Suprapubic skin (tissue), 4 donors: ENCODE measurements at places on chromosomes 2 and 18. TPM values are rescaled to one million over a fixed set of nuclear protein-coding genes. Genes with fewer than 3 reads are reported as not detected.

DNA sequence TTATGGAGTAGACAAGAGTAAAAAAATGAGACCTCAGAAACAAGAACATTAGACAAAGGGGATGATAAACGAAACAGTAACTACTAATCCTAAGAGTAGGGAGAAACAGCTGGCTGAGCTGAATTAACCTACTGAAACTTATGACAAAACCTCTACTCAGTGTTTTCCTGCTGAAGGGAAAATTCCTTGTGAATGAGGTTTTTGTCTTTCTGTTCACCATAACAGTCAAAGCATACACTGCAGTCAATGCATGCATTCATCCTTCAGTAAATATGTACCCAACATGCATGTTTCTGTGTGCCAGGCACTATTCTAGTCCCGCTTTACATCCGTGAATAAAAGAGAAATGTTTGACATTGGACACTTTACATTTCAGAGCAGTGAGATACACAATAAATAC is 805.6 kb upstream of the KLHL29 start:
- no peaks in the 10 kb centered on the region for H3K4me1 ChIP-seq
- H3K36me3 ChIP-seq = no peaks in the 10 kb centered on the region
- H3K4me3 ChIP-seq = no peak overlapping the region
- DNase-seq = no peak
- no peaks in the 10 kb centered on the region for H3K27me3 ChIP-seq

GRCh38 chr2:234495251-234496054 is 1.4 kb downstream of the ARL4C start:
- no peaks in the 10 kb centered on the region for H3K36me3 ChIP-seq
- peaks cover 33% of the 10 kb centered on the region for H3K4me1 ChIP-seq
- no peaks in the 10 kb centered on the region for H3K27me3 ChIP-seq
- DNase-seq = no peak
- peak overlapping the region; percentile 93 for H3K27ac ChIP-seq

DNA sequence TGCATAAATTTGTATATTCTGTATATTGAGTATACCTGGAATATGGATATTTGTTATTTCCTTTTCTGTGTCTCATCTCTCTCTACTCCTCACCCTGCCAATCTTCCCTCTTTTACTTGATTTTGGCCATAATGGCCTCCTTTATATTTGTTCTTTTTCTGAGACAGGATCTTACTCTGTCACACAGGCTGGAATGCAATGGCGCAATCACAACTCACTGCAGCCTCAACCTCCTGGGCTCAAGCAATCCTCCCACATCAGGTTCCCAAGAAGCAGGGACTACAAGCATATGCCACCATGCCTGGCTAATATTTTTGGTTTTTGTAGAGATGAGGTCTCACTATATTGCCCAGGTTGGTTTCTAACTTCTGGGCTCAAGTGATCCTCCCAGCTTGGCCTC is 30.5 kb downstream of the PREPL start:
- no peaks in the 10 kb centered on the region for H3K4me1 ChIP-seq
- no peaks in the 10 kb centered on the region for H3K27me3 ChIP-seq
- peaks cover 60% of the 10 kb centered on the region for H3K36me3 ChIP-seq
- no peak overlapping the region for H3K27ac ChIP-seq
- H3K4me3 ChIP-seq = no peak overlapping the region

REEP1 gene
- 2.7 TPM for total RNA-seq

ADRA2B gene
- total RNA-seq = 0.97 TPM

DNA sequence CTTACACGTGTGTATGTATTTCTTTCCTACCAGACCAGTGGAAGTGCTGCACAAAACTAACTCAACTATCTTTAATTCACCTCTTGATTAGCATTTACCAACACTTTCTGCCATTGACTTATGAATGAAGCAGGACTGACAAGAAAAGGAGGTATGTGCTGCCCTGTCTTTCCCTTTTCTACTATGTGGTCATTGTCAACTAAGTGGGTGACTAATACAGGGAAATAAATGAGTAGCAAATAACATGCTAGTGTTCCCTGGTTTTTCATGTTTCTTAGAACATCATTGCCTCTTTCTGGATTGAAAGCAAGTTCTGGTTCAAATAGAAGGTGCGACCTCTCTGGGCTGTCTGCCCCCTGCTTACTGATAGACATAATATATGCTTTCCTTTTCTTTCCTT is 58.0 kb downstream of the LINC00305 start:
- DNase-seq = no peak
- no peak overlapping the region for H3K4me3 ChIP-seq
- H3K4me1 ChIP-seq = no peaks in the 10 kb centered on the region
- H3K27ac ChIP-seq = no peak overlapping the region

- H3K27me3 ChIP-seq = no peaks in the 10 kb centered on the region
- H3K27ac ChIP-seq = peak overlapping the region; percentile 94
- H3K4me3 ChIP-seq = peak overlapping the region; percentile 52
- H3K36me3 ChIP-seq = no peaks in the 10 kb centered on the region
Observed at GRCh38 chr2:102187496-102188150, 800 bp downstream of the IL1RL2 start.

GRCh38 chr2:18077704-18078103 is 199.2 kb downstream of the KCNS3 start:
- H3K4me3 ChIP-seq = no peak overlapping the region
- no peak for DNase-seq
- no peaks in the 10 kb centered on the region for H3K36me3 ChIP-seq
- H3K27me3 ChIP-seq = no peaks in the 10 kb centered on the region

DNA sequence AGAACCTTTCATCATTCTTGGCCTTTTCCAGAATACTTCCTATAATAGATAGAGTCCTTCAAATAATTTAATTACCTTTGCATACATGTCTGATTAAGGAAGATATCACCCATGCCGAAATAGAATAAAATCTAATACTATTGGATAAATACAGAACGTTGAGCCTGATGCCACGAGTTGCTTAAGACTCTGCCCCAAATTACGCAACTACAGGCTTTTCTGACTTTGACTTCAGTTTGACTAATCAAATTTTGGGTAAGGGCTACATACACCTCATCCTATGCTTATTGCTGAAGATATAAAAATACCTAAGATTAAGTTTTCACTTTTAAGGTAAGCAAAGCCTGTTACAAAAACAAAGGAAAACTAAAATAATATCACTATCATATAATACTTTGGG is 1065.1 kb upstream of the NRXN1 start:
- no peaks in the 10 kb centered on the region for H3K4me1 ChIP-seq
- H3K27me3 ChIP-seq = no peaks in the 10 kb centered on the region
- no peaks in the 10 kb centered on the region for H3K36me3 ChIP-seq
- DNase-seq = no peak

- no peak overlapping the region for H3K4me3 ChIP-seq
- no peaks in the 10 kb centered on the region for H3K4me1 ChIP-seq
- H3K27ac ChIP-seq = no peak overlapping the region
- no peaks in the 10 kb centered on the region for H3K36me3 ChIP-seq
- H3K27me3 ChIP-seq = no peaks in the 10 kb centered on the region
Observed at GRCh38 chr2:207662203-207662602, 37.0 kb upstream of the METTL21A start.

DNA sequence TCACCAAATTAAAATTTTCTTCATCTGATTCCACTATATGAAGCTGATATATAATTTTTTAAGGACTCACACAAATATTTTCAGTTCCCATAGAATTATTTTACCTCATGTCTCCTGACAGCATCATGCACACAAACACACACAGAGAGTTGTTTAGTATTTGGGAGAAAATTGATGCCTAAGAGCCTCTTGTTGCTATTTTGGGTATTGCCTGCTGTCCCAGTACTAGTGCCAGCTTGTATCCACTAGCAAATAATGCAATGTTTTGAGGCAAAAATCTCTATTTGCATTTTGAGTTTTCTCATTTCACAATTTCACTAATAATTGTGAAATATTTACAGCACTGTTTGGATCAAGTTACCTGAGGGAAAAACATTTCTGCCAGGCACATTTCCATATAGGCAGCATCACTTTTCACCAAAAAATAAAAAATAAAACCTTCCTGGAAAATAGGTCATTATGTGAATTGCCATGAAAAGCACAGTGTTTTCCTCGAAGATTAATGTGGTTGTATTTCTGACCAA is 328.2 kb downstream of the KCNJ3 start:
- no peaks in the 10 kb centered on the region for H3K4me1 ChIP-seq
- no peak overlapping the region for H3K4me3 ChIP-seq
- H3K36me3 ChIP-seq = no peaks in the 10 kb centered on the region
- DNase-seq = no peak
- no peak overlapping the region for H3K27ac ChIP-seq

GRCh38 chr2:40740419-40740818 is 288.5 kb upstream of the SLC8A1 start:
- no peaks in the 10 kb centered on the region for H3K36me3 ChIP-seq
- no peak overlapping the region for H3K27ac ChIP-seq
- DNase-seq = no peak
- no peaks in the 10 kb centered on the region for H3K27me3 ChIP-seq
- H3K4me3 ChIP-seq = no peak overlapping the region

CNTNAP5 gene
- not detected for total RNA-seq

DNA sequence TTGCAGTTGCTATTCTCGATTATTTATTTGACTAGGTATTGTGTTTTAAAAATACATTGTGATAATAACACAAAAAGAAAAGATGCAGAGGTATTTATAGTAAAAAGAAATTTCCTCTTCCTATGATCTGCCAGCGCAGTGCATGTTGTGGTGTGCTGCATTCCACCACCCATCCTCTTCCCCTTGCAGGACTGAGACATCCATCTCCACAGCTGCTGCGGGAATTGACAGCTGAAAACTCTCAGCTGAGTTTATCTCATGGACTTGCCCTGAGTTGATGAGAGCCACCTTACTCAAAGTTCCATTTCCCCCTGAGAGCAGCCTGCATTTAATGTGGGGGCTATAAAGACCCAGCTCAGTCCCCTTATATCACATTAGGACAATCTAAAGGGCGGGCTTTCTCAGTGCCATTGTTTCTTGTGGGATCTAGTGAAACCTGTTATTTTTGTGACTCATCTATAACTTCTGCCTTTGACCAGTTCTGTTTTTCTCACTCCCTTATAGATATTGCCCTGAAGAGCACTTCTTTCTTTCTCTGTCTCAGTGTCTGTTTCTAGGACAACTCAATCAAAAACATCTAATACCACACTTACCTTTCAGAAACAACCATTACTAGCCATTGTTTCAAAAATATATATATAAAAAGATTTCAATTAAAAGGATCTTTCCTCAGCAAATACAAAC is 698.5 kb downstream of the NR4A2 start:
- no peaks in the 10 kb centered on the region for H3K36me3 ChIP-seq
- no peak overlapping the region for H3K27ac ChIP-seq
- no peaks in the 10 kb centered on the region for H3K27me3 ChIP-seq
- H3K4me1 ChIP-seq = no peaks in the 10 kb centered on the region
- H3K4me3 ChIP-seq = no peak overlapping the region
- DNase-seq = no peak

DNA sequence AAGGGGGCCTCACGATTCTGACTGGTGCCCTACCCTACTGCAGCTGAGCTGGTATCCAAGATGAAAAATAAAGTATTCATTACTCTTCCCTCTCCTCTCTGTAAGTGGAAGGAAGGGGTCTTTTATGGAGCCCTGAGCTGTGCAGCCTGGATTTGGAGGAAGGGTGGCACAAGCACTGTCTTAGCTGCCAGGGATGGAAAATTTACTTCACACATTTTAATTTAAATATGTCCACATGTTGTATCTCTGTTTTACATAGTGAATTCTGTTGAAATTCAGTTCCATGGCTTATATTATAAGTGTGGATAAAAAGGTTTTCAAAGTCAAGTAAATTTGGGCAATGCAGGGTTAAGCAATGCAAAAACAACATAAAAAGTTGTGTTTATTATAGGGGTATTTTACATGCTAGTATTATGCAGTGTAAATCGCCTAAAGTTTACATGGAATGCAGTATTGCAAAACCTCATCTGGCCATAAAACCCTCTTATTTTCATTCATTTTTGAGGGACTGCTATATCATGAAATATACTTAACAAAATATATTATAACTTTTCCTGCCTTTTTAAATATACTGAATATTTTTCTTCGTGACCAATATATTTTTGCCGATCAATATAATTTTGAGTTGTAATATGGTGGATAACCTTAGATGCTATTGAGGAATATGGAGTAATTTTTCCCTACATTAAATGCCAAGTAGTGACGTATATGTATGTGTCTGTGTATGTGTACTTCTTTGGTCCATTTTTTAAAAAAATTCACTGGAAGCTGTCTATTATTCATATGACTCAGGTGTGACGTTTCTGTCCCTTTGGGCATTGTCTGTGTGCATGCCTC is 333.9 kb upstream of the CYRIA start:
- no peak overlapping the region for H3K4me3 ChIP-seq
- no peak overlapping the region for H3K27ac ChIP-seq
- DNase-seq = no peak
- no peaks in the 10 kb centered on the region for H3K4me1 ChIP-seq

ABCG8 gene
- not detected for total RNA-seq

APOB gene
- total RNA-seq = 5.4 TPM

IL1F10 gene
- total RNA-seq = 20.6 TPM

GNAL gene
- 8.7 TPM for total RNA-seq

- DNase-seq = no peak
- H3K4me1 ChIP-seq = peaks cover 5% of the 10 kb centered on the region
- no peaks in the 10 kb centered on the region for H3K27me3 ChIP-seq
- H3K27ac ChIP-seq = no peak overlapping the region
- no peak overlapping the region for H3K4me3 ChIP-seq
- no peaks in the 10 kb centered on the region for H3K36me3 ChIP-seq
Observed at GRCh38 chr2:71683070-71683469, 229.7 kb downstream of the DYSF start.

GRCh38 chr2:88933091-88933490 is 241.6 kb downstream of the RPIA start:
- no peaks in the 10 kb centered on the region for H3K27me3 ChIP-seq
- H3K4me1 ChIP-seq = peaks cover 3% of the 10 kb centered on the region
- no peak for DNase-seq
- no peak overlapping the region for H3K4me3 ChIP-seq

NEB gene
- total RNA-seq = 7.7 TPM

DNA sequence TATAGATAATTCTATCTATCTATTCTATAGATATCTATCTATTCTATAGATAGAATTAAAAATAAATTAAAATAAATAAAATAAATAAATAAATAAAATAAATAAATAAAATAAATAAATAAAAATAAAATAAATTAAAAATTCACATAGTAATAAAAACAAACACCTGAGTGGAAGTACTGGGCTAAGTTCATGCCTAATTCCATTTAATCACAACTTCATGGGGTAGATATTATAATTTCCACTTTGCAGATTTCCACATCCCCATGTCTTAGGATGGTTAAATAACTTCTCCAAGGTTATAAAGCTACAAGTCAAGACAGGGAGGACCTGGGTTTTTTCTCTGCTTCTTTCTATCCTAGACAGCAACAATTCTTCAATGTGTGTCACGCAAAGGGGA is 261.4 kb upstream of the MEX3C start:
- H3K4me1 ChIP-seq = no peaks in the 10 kb centered on the region
- no peak overlapping the region for H3K27ac ChIP-seq
- no peak overlapping the region for H3K4me3 ChIP-seq
- H3K27me3 ChIP-seq = no peaks in the 10 kb centered on the region
- no peaks in the 10 kb centered on the region for H3K36me3 ChIP-seq

DNA sequence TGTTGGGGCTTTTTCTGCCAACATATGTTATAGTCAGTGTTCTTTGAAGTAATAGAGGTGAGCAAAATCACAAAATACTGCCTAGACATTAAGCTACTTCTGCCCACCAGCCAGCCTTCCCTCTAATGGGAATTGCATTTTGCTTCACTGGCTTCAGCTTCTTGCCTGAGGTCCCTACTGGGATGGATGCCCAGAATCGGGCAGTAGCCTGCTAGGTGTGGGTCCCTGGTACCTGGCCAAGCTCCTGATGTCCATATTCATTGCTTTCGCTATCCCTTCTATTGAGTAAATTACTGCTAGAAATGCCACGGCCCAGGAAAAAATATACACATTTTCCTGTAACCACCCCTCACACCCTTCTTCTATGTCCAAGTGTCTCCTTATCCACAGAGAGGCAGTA is 27.0 kb downstream of the CRYGD start:
- no peak overlapping the region for H3K27ac ChIP-seq
- H3K4me3 ChIP-seq = no peak overlapping the region
- H3K36me3 ChIP-seq = no peaks in the 10 kb centered on the region
- no peaks in the 10 kb centered on the region for H3K4me1 ChIP-seq
- H3K27me3 ChIP-seq = no peaks in the 10 kb centered on the region

CCDC148 gene
- total RNA-seq = 0.72 TPM
